Stimulated activated CD4-positive, alpha-beta T cell treated with anti-CD3 and anti-CD28 coated beads, Interleukin-1b, Interleukin-23, amount 100 ng/mL, for 1 hour (primary cell): ENCODE measurements at places on chromosomes 11 and 22.

DNA sequence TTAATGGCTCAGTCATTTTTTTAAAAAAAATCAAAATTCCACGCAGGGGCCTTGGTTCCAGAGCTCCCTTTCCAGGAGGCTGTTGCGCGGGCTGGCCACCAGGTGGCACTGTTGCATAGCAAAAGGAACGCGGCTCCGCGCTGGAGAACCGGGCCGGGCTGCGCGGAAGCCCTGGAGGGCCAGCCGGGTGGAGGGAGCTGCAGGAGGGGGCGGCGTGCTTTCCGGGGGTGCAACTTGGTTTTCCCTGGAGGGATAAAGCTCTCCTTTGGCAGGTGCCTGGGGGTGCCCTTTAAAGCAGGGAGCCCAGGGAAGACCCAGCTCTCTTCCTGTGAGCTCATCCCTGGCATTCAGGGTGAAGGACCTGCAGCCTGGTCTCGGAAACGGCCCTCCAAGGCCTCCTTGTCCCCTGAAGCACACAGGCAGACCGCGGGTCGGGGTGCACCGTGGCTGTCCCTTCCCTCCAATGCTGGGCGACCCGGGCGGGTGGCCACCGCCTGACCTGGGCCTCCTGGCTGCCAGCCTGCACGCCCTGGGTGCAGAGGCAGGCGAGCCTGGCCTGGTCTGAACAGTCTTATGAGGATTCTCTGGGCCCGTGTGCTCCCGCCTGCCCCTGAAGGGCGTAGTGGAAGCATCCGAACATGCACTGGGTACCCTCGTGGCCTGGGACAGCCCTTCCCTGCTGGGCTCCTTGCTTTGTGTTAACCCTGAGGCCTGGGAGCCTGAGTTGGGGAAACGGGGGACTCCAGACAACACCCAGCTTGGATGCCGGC, 23.4 kb downstream of the KRTAP5-5 start:
- DNase-seq, result peak; percentile 65

GRCh38 chr22:28442711-28443525, 236.7 kb downstream of the TTC28 start:
- DNase-seq, result no peak

GRCh38 chr22:17198170-17199002, 20.8 kb downstream of the ADA2 start:
- DNase-seq, result no peak

GRCh38 chr11:114124601-114125144, 65.2 kb downstream of the ZBTB16 start:
- DNase-seq, result no peak

GRCh38 chr22:44425694-44426045, 72.4 kb downstream of the RTL6 start:
- no peak for DNase-seq

DNA sequence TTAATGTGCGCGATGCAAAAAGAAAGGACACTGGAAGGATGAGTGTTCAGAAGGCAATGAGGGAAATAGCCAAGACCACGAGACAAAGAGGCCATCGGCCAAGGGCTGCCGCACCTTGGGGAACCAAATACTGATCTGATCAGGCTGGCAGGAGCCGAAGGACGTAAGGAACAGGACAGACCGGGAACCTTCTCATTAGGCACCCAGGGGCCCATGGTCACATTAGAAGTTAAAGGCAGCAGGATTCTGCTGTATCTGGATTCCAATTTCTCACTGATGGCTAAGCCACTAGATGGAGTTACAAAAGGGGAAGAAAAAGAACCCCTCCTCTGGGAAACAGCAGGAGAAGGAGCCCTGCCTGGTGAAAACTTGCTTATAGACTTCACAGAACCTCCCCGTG, 28.8 kb upstream of the CPT1A start:
- no peak for DNase-seq

DNA sequence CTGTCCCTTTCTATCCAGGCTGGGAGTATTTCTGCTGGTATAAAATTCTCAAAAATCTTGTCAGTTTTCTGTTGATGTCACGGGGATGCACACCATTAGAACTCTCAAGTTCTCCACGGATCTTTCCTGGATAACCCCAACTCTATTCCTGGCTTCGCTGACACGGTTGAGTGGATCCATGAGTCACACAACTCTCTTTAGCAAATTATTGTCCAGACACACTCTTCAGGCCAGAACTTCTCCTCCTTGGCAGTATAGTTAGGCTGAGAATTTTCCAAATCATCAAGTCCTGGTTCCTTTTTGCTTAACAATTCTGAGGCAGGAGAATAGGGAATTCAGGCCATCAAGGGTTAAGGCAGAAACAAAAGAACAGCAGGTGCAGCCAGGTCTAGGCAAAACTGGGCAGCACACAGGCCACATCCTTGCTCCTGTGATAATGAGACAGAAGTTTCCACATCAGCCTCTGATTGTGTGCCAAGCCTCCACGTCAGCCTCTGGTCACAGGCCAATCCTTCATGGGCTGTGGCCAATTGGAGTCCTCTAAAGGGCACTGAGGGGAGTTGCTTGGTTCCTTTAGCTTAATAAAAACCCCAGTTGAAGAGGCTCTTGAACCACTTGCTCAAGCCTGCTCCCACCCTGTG, 5.7 kb upstream of the ACAT1 start:
- no peak for DNase-seq

DNA sequence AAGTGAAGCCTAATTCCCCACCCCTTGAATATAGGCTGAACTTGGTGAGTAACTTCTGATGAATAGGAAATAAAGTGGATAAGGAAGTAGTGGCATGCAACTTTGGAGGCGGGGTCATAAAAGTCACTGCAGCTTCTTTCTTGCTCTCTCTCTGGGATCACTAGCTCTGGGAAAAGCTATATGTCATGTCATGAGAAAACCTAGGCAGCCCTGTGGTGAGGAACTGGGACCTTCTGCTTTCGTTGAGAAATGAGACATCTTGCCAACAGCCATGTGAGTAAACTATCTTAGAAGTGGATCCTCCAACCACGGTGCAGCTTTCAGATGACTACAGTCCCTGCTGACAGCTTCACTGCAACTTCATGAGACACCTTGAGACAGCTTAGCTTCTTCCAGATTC, 15.7 kb downstream of the ZNF214 start:
- no peak for DNase-seq

GRCh38 chr11:61870541-61871031, 20.8 kb downstream of the FADS3 start:
- DNase-seq, result no peak

DNA sequence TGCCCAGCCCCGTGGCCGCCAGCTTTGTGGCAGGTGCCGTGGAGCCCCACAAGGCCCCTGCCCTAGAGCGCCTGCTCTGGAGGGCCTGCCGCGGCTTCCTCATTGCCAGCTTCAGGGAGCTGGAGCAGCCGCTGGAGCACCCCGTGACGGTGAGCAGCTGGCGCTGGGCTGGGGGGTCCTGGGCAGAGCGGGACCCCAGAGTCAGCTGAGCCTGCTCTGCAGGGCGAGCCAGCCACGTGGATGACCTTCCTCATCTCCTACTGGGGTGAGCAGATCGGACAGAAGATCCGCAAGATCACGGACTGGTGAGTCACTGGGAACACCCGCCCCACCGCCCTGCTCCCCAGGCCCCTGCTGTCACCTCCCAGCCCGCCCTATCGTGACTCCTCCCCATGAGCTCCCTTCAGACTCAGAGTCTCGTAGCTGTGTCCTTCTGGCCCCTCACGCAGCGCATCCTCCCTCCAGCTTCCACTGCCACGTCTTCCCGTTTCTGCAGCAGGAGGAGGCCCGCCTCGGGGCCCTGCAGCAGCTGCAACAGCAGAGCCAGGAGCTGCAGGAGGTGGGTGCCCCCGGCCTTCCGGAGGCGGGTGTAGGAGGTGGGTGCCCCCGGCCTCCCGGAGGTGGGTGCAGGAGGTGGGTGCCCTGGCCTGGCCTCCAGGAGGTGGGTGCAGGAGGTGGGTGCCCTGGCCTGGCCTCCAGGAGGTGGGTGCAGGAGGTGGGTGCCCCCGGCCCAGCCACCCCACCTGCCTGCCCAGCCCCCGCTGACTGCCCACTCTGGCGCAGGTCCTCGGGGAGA, 4.7 kb downstream of the TCIRG1 start:
- no peak for DNase-seq

DNA sequence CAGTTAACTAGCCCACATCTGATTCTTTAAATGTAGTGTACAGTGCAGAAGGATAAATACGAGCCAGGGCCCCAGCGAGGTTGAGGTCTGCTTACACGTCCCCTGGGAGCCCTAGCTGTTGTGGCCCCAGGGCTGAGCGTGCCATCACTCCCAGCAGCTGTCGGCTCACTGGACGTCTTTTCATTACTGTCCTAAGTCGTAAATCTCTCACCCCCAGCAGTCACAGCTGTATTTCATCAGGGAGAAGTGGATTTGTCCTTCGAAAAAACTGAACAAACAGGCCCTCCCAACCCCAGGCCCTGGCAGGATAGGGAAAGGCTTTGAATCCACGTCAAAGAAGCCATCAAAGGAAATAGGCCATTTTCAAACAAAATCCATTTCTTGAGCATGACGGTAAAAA, 110.4 kb upstream of the CSNK2A3 start:
- no peak for DNase-seq
